ENCODE measurements at places on chromosomes 6 and 20.

GRCh38 chr6:106170030-106170791 is 84.1 kb downstream of the PRDM1 start:
- no peak for DNase-seq

DNA sequence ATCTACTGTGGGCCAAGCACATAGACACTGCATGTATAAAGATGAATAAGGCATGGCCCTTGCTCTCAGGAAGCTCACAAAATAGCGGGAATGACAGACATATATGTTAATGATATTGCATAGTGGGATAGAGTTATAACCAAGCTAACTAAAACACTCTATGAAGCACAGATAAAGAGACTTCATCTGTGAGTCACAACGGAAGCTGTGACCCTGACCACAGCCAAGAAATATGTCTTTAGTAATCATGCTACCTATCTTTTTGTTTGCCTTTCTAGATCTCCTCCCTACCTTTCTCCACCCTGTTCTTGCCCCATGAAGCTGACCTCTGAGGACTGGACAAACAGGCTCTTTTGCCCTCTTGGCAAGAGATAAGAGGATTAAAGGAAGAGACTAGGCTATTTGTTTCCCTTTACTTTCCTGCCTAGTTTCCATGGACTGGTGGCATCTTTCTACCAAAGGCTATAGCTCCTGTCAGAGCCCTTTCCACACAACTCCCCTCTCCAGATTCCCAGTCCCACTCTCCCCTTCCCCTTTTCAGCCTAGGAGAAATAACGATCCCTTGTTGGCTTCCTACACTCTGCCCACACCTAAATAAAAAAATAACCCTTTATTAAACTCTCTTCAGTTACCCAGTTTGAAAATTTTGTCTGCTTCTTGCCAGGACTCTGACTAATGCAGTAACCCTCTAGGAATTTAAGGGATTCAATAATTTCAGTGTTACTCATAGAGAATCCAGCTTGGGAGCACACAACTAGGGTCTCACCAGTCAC is 504.9 kb upstream of the MARCKS start:
- no peak for DNase-seq

DNA sequence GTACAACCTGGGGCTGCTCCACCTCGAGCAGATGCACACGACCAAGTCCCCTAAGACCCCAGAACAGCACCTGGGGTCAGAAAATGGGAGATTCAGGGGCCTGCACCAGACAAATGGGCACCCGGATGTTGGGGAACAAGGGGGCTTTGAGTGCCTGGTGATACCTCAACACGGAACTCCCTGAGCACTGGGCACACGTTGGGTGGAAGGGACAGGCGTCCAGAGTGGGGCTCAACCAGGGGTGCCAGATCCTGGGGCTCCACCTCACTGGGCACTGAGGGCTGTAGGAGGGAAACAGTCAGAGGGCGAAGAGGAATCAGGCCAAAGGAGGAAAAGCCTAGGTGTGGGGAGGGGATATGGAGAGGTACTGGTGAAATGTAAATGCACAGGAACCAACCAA is 33.5 kb upstream of the SPAG4 start:
- no peak for DNase-seq

- no peak for DNase-seq
Observed at GRCh38 chr6:42007286-42008137, 42.8 kb upstream of the TAF8 start.

GRCh38 chr6:139752086-139752485 is 377.6 kb upstream of the CITED2 start:
- DNase-seq = no peak

GRCh38 chr20:62032609-62033368 is 32.9 kb downstream of the TAF4 start:
- no peak for DNase-seq

DNA sequence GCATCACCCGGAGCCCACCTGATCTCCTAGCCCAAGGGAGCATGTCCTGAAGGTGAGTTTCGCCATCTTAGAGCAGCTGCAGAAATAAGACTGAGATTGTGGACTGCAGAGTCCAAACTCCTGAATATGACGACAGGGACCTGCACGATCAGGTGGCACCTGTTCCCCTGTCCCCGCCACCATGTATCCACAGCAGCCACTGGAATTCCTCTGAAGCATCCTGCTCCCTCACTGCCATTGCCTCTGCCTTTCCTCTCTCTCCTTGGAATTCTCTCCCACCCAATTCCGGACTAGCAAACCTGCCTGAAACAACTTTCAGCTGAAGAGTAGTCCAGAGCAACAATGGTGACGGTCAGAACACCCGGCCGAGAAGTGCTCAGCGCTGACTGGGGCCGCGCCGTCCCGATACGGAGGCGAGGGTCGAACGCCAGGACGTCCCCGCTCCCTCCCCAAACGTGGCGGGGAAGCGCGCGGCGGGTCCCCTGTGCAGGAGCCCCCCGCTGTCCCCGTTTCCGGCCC is 694 bp upstream of the FAM120B start:
- no peak for DNase-seq

GRCh38 chr6:24197892-24198291 is 71.9 kb downstream of the NRSN1 start:
- no peak for DNase-seq

All from activated CD4-positive, alpha-beta T cell treated with anti-CD3 and anti-CD28 coated beads, Interleukin-2, Interleukin-4, amounts not matched to agents 100 ng/mL and 50 ng/mL, durations not matched to agents 16 hours and 8 hours (primary cell).